CD14-positive monocyte (primary cell): ENCODE measurements at places on chromosomes 12 and 14.

GRCh38 chr14:57069702-57070101 lies 199.0 kb downstream of the EXOC5 start:
- DNase-seq, result no peak

- DNase-seq, result peak; percentile 10
Observed at GRCh38 chr12:70590051-70590450, 47.2 kb downstream of the PTPRB start.

- DNase-seq, result no peak
Observed at GRCh38 chr12:127964717-127965116, 302.3 kb upstream of the TMEM132C start.

GRCh38 chr14:32043624-32044023 lies 33.5 kb upstream of the ARHGAP5 start:
- DNase-seq, result no peak

GRCh38 chr12:57190037-57190436 lies 26.6 kb upstream of the NXPH4 start:
- DNase-seq, result no peak
